Myocyte (in vitro differentiated cells): ENCODE measurements at places on chromosomes 13 and 19. TPM values are rescaled to one million over a fixed set of nuclear protein-coding genes. Genes with fewer than 3 reads are reported as not detected.

Gene CERS1
- 16.8 and 30.6 TPM in 2 replicates for total RNA-seq

Gene CCDC169
- total RNA-seq = 25.4 and 28.1 TPM in 2 replicates

Gene RFPL4AL1
- not detected in 2 replicates for total RNA-seq

Gene PRODH2
- total RNA-seq = not detected in 2 replicates
